ENCODE measurements at places on chromosomes 16 and 17.

DNA sequence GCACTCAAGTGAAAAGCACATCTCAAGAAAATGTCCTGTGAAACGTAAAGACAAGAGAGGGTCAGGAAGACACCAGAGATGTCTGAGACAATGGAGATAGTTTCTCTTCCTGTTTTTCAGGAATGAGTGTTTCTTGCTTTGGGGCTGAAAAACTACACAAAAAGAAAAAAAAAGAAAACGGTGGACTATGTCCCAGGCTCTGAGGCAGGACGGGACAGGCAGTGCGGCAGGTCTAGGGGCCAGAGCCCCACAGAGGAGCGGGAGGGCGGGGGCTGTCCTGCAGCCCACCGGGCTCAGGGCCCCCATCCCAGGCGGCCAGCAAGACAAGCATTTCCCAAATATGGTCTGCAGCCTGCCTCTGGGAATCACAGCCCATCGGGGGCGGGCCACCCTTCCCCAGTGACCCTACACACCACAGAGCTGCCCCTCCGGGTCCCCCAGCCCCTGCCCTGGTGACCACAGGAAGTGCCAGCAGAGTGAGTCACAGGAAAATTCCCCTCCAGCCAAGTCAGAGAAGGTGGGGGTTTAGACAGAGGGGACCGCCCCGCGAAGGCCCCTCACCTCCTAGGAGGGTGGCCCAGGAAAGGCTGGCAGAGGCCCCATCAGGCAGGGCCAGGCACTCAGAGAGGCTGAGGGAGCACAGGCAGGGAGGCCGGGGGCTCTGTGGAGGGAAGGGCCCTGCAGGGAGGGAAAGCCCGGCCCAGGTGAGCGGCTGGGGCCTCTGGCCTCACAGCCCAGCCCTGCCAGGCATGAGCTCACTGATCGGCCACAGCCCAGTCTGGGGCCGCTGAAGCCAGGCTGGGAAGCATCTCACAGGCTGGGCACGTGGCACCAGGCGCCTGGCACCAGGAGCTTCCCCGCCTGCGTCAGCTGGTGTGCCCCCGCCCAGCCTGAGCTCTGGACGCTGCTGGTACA, 6.3 kb downstream of the BCAR1 start:
- DNase-seq: peak; percentile 97

DNA sequence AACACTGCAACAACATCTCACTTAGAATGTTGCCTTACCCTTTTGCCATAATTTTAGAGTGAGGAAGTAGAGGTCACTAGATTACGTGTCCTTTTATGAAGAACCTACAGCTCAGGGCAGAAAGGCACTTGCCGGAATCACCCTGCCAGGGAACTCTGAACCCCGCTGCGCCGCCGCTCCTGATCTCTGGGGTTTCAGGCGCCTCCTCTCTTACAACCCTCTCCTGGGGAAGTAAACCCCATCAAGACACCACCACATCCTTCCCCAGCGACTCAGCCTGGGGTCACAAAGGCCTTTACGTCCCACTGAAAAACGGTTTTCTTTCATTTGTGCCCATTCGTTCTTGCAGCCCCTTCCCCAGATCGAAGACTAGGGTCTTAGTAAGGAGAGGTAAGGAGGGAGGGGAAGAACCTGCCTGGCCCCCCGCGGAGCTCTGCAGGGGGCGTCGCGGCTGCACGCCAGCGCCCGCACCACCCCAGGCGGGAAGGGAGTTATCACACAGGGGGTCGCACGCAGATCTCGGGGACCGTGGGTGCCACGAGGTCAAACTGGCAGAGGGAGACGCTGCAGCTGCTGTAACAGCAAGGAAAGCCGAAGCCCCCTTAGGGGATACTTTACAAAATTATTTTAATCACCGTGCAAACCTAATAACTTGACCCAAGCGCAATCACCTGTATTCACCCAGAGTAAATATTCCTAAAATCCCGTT, 1.0 kb upstream of the HLF start:
- DNase-seq: no peak

GRCh38 chr17:51128076-51128475, 7.4 kb upstream of the SPAG9 start:
- no peak for DNase-seq

DNA sequence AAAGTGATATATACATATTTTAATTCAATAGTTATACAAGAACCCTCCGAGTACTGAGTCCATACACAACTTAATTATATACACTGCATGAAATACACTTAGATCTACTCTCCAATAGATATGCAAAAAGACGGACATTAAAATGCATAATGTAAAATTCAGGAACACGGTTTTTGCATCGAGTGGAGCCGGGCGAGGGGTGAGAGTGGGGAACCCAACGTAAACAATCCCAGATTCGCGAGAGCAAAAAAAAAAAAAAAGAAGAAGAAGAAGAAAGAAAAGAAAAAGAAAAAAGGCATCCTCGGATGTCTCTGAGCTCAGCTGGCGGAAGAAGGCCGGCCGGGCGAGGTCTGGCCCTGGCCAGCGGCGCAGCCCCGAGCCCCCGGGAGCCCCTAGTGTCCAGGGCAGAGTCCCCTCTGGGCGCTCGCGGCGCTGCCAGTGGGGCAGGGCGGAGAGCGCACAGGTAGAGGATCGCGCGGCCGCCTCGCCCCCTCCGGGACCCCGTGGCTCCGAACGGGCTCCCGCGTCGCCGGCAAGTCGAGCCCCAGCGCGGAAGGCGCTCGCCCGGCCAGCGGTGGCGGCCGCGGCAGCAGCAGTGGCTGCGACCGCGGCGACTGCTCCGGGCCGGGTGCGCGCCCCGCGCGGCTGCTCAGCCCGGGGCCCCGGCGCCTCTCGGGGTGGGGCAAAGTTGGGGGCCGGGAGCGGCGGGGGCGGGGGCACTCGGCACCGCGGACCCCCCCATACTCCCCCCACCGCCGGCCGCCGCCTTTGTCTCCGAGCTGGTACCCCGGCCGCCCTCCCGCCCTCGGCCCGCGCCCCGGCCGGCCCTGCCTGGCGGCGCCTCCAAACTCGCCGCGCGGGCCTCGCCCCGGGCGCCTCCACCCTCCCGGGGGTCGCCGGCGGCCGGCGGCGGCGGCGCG, 9.6 kb upstream of the ZFHX3 start:
- peak; percentile 74 for DNase-seq

GRCh38 chr17:68089881-68090280, 54.3 kb downstream of the KPNA2 start:
- DNase-seq: no peak

DNA sequence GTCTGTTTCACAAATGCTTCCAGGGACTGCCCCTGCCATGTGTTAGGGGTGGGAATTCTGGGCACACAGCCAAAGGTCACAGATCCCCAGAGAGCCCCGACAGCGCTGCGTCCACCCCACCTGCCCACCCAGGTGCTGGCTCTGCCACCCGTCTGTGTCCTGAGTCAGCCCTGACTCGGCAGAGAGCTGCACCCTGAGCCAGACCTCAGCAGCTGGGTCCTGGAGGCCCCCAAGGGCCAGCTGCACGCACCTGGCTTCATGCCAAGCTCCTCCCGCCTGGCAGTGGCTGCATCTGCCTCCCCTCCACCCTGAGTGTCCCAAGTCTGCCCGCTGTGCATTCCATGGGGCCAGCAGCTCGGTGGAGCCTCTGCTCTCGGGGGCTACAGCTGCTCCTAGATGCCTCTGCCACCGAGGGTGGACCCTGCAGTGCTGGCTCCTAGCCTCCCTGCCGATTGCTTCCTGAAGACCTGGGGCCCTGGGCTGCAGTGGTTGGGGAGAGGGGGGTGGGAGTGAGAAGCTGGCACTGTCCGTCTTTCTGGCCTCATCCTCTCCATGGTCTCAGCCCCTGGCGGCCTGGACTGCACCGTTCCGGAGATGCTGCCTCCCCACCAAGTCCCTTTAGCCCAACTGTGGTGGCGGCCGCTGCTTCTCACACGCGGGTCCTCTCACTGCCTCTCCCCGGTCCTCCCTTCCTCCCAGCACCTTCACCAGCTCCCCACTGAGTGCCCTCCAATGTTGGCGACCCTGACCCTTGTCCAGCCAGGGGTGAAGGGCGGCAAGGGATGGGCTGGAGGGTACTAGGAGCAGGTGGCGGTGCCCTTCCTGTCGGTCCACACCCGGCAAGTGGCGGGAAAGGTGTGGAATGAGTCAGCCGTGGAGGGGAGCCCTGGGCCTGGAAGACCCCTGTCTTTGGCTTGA, 3.0 kb downstream of the SECTM1 start:
- no peak for DNase-seq

DNA sequence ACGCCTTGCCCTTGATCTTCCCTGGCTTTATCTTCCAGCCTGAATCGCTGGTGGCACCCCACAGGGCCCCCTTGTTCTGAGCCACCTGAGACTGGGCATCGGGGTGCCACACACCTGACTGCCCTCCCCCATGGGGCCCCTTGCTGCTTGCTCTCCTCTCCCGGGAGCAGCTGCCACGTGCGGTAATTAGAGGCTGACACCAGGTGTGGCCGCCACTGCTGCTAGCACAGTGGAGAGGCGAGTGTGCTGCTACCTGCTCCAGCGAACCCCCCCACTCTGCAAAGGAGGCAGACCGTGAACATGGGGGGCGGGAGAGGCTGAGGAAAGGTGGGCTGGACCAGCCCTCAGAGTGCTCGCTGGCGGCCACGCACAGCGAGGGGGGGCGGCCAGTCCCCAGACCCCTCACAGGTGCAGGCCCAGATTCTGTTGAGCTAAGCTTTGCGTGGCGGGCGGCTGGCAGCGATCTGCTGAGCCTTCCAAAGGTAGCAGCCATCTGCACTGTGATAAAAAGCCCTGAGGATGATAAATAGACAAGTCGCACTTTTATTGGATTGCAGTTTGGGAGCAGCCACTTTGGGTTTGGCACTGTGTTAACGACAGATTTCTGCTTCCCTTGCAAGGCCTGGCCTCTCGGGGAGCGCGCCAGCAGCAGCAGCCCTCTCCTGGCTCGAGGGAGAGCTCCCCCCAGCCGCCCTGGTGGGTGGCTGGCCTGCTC, 167.9 kb upstream of the GSE1 start:
- no peak for DNase-seq

GRCh38 chr17:20938988-20939615, 103.7 kb downstream of the USP22 start:
- DNase-seq: no peak

- no peak for DNase-seq
Observed at GRCh38 chr17:75830164-75831031, 13.8 kb downstream of the UNC13D start.

DNA sequence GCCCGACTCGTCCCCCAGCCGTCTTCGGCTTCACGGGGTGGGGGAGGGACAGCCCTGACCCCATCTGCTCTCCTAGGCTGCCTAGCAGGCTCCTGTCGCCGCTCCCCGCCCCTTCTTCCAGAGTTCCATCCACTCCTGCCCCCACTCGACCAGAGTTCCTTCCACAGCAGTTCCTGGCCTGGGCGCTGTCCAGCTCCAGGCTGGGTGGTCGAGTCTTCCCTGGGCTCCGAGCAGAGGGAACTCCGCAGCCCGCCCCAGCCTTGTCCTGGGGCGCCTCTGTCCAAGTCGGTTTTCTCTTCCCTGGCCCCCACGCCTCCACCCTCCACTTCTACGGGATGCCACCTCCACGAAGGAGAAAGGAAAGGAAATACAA, 1.4 kb downstream of the PYY start:
- no peak for DNase-seq

DNA sequence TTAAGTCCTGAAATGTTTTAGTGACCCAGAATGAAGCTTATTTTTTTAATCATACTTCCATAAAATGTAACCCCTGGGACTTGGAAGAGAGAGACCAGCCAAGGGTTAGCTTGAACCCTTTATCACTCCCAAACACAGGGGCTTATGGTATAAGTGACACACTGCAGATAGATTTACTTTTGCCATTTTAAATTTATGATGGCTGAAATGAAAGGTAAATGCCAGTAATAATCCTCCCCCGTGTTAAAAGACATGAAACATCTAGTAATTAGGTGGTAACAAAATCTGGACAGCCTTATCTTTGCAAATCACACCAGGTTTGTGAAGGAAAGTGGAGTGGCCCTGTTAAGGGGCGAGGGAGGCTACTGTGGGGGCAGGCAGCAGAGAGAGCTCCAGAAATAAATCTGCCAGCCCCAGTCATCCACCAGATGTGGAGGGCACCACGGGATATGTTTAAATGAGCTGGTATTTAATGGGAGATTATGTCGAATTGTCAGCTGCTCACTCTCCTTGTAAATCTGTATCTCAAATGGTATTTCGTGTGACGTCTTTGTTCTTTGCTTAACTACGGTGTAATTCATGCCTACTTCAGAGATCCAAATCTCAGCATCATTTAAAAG, 326.5 kb downstream of the WWOX start:
- no peak for DNase-seq

GRCh38 chr17:61461967-61462718, 9.9 kb downstream of the TBX4 start:
- DNase-seq: no peak

DNA sequence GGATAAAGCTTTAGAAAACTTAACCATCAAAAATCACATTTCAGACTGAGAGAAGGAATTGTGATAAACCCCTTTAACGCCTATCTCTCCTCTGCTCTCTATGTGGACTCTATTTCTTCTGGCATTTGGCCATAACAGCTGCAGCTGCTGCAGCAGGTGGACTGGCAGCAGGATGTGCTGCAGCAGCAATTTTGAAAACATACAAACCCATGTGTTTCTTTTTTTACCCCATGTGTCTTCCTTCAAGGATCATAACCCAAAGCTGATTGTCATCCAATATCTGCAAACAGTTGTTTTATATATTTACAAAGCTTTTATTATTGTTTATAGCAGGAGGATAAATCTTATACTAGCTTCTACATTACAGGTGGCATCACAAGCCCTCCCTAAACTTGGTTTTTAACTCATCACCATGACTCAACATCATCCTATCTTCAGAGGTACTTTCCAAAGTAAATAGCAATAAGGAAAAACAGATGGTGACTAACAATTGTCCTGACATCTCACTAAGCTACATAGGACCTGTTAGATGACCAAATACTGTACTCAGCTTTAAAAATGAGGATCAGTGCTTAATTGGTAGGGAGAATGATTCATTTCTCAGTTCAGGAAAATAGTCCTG, 14.5 kb upstream of the KRTAP9-2 start:
- no peak for DNase-seq

- no peak for DNase-seq
Observed at GRCh38 chr17:50196036-50196435, 5.4 kb downstream of the COL1A1 start.

DNA sequence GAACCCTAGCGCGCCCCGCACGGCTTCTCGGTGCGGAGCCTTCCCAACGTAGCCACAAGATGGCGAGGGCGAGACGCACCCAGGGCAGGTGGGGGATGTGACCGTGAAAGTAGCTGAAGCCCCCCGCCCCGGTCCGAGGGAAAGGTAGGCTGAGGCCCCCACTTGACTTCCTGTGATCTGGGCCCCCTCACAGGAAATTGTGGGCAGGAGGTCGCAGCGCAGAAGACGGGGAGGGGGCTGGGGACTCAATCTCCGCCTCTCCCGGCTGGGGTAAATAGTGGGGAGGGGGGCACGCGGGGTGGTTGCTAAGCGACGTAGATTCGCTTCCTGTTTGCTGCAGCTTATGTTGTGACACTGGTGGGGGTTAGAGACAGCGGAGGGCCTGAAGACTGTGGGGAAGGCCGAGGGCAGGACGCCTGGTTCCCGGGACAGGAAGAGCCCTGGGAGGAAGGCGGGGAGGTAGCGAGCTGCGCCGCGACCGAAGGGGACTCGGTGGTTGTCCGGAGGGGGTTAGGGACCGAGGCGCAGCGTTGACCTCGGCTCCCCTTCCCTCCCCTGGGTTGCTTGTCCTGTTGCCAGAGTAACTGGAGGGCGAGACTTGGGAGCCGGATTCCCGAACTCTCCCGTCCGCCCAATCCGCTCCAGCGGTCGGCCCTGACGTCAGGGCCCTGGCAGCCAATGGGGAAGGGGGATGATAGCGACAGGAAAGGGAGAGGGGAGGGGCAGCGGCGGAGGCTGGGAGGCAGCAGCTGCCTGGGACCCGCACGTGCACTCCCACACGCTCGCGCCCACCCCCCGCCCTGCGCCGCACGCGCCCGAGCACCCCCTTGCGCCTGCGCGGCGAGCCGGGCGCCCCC, 1.2 kb downstream of the KDM6B start:
- DNase-seq: peak; percentile 99

GRCh38 chr16:30570636-30571444, 674 bp downstream of the ZNF688 start:
- DNase-seq: no peak

Data from posterior cingulate gyrus (tissue), 11 donors.